NCI-H446 (cell line): ENCODE measurements at places on chromosomes 1 and 21.
A peak's percentile ranks its signal among the peaks of the same experiment; 100 is the strongest.

- no peak for DNase-seq
These were observed 1050.1 kb downstream of the PLA2G4A start for GRCh38 chr1:187878883-187879282.

GRCh38 chr1:151825204-151825603, 6.4 kb downstream of the RORC start:
- DNase-seq = no peak

DNA sequence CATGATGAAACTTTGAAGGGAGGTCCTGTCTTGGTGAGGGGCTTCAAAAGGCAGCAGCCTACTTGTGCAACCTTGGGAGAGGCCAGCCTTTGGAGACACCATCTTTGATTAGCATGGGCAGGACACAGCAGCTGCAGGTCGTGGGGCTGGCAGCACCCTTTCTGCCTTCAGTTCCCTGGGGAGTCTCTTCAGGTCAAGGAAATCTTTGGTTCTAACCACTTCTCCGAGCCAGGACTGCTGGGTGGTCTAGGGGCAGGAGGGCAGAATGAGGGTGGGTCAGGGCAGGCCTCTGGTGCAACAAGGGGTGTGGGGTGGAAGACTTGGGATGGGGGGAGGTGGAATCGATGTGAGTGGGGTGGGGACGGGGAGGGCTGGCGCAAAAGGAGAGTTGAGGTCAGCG, 269.7 kb downstream of the FOXD2 start:
- no peak for DNase-seq

DNA sequence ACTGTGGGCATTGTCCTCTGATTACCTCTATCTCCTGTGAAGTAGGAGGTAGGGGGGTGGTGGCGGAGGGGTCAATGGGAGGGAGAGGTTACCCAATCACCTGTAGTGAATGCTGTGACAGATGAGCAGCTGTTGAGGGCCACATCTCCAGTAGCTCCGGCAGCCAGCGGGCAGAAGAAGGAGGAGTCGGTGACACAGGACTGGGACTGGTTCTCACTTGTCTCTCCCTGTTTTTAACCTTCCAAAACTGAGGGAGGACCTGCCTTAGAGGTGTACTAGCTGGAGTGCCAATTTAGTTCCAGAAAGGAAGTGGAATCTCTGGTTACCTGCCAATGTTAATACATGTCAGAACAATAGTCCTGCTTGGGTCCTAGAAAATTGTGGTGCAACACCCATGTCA, 56.2 kb upstream of the ENAH start:
- no peak for DNase-seq

DNA sequence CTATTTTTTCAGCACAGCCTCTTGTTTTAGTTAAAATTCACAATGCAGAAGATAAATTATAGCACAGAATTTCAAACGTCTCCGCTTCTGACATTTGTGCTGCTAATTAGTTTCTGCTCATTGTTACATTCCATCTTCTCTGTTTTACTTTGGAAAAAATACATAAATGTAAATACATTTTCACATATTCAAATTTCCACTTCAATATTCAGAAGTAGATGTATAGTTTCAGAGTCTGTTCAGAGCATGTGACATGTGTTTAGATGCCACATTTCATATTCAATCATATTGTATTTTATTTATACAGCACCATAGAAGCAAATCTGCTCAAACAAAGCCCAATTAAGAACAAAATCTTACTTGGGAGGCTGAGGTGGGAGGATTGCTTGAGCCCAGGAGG, 19.6 kb downstream of the TMEM35B start:
- no peak for DNase-seq

- DNase-seq = no peak
These were observed 5.5 kb downstream of the ETNK2 start for GRCh38 chr1:204146309-204146708.

DNA sequence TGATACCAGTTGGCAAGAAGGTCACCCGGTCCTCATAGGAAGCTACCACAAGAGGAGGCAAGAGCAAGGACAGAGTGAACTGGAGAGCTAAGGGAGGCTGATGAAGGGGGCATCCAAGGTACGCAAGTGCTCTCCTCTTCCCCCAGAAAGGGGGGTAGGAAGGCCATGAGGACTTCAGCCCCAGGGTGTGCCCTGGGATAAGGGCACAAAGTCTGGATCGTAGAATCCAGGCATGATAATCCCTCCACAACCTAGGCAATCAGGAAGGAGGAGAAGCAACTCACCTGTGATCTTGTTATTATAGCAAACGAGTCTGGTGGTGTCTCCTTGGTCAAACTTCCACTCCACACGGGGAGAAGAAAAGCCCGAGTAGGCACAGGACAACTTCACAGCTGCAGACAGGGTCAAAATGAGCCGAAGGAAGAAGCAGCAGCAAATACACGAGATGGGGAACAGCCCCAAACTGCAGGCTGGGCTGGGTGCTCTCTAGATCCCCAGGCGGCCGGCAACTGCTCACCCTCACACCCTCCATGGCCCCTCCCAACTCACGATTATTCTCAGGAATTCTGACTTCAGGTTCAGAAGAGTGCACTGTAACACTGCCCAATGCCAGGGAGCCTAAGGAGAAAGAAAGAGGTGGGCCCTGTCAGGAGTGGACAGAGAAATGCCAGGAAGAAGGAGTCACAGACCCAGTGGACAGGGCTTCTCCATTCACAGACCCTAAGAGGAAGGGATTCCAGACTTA, 20.0 kb downstream of the F11R start:
- DNase-seq = no peak

GRCh38 chr21:20443558-20444155, 554.6 kb upstream of the NCAM2 start:
- DNase-seq = peak; percentile 21

DNA sequence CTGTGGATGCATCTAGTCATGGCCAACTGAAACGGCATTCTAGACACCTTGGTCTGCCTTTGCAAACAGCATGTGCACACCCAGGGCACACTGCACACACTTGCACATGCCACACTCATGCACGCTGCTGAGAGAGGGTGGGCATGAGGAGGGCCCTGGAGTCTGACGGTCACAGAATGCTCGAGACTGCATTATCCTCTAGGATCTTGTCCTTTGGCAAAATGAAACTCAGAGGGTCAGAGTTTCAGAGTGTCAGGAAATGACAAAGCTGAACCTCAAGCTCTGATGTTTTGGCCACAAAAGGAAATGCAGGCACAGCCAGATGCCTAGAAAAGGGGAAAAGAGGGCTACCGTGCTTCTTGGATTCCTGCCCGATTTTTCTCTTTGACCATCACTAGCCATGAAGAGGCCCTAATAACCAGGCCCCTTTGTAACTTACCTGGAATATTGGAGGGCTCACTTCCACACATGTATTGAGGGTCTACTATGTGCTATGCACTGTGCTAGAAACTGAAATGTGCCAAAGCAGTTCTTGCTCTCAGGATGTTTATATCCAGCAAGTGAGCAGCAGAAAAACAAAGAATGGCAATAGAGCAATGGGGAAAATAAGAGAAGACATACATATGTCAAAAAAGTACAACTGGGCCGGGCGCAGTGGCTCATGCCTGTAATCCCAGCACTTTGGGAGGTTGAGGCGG, 65.4 kb downstream of the TOMM20 start:
- no peak for DNase-seq

- no peak for DNase-seq
These were observed 85.8 kb downstream of the MIS18A start for GRCh38 chr21:32193098-32193465.

DNA sequence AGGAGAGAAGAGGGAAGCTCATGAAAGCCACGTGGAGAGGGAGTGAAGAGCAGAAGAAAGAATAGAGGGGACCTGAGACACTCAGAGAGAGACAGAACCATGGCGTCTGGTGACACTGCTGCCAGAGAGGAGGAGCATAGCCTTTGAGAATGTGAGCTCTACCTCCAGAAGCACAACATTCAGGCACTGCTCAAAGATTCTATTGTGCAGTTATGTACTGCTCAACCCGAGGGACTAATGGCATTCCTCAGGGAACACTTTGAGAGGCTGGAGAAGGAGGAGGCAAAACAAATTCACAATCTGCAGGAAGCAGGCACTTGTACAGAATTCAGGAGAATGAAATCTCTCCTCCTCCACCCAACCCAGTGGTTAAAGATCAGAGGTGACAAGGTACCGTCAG, 45.1 kb downstream of the BTBD8 start:
- no peak for DNase-seq

DNA sequence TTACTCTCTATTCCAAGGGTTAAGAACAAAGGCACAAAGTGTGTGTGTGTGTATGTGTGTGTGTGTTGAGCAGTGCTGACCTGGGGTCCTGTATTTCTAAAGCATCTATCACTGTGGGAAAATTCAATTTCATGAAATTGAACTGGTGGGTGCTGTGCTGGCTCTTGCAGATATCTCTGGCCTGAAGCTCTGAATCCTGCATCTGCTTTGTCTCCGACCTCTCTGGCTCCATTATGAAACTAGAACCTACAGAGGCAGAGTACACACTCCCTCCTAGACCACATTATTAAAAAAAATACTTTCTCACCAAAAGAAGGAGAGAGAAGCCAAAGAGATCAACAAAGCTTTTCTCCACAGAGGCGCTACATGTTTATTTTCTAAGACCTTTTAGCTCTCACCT, 88.4 kb upstream of the PDE4B start:
- no peak for DNase-seq

DNA sequence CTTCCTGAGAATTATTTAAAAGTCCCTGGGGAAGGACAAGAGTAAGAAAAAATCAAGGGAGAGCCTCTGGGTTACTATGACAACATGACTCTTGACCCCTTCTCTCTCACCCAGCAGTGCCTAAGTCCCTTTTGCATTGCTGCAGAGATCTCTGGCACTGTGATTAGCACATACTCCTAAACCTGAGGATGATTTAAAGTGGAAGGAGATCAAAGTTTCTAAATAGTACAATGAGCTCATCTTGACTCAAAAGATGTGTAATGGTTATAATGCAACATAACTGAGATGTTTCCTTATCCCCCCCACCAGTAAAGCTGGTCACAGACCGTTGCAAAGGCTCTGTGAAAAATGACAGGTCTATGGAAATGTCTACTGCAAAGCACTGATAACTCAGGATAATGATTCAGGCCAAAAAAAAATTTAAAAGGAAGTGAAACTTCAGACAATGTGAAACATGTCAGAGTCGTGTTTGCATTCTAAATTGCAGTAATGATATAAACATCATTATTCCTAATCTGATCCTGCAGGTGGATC, 519.2 kb downstream of the KIF26B start:
- DNase-seq = no peak

DNA sequence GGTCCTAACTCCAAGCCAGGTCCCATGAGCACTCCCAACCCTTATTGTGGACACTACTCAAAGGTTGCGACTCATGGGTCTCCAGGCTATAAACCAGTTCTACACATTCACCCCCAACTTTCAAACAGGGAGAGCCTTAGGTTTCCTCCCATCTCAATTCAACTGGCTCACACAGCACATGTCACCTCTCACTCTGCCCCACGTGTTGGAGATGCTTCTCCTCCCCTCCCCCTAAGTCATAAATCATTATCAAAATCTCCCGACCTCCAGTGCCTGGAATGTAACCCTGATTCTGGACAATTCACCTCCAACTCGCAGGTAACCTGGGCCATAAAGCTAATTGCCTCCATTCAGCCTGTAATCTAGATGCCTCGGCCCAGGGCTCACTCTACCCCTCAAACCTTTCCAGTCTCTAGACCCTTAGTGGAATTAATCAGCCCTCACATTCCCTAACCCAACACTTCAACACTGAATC, 595 bp downstream of the AK2 start:
- no peak for DNase-seq
